ENCODE measurements at places on chromosomes 6 and 20.

- no peak for DNase-seq
Measured at GRCh38 chr6:166610069-166610468, 17.0 kb downstream of the RPS6KA2 start.

DNA sequence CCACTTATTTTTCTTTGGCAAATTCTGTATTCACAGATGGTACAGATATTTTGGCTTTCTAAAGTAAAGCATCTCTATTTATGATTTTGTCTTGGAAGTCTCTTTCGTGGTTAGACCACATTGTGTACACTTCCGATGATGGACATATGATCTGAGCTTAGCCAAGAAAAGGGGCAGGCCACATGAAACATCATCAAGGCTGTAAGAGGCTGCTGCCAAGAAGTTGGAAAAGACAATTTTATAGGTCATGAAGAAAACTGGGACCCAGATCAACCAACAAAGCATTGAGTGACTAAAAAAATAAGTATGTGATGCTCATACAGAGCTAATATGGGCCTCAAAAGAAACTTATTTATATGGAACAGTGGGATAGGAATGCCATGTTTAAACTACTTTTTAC lies 266.4 kb downstream of the HAO1 start:
- no peak for DNase-seq

DNA sequence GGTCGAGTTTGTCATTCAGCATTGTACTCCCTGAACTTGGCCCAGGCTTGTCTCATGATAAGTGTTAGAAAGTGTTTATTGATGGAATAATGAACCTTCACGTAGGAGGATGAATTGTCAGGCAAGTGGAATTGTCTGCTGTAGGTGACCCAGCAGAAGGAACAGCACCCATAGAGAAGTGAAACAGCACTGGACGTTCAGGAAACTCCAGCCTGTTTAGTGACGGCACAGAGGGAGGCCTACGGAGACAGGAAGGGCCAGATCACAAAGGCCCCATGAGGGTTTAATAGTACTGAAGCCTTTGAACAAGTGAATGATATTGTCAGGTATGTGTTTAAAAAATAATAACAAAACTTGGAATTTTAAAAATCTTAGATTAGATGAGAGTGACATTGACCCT lies 2.9 kb downstream of the STX11 start:
- DNase-seq: no peak

GRCh38 chr20:41224281-41224680 lies 86.9 kb downstream of the PLCG1 start:
- no peak for DNase-seq

DNA sequence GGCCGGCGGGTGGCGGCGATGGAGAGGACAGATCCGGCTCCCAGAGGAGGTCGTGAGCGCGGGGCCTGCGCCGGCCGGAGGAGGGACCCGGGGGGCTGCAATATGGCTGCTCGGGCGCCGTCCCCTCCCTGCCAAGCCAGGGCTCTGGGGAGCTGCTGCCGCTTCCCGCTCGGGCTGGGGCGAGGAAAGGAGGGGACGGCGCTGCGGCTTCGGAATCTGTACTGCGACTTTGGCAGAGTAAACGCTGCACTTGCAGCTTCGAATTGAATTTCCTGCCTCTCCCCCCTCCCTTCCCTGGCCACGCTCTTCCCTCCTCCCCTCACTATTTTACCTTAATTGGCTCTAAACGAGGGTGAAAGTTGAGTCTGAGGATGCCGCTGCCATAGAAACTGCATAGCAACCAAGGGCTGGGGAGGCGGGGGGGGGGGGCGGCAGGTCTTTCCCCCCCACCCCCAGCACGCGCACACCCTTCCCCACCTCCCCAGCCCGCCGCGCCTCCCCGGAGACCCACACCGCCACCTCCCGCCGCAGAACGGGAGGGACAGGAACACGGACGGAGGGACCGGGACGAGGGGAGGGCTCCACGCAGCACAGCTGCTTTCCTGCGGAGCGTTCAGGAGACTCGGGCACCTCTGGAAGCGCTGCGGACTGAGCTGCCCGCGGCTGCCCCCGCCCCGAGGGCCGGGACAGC lies 93.9 kb downstream of the RNASET2 start:
- DNase-seq: no peak

DNA sequence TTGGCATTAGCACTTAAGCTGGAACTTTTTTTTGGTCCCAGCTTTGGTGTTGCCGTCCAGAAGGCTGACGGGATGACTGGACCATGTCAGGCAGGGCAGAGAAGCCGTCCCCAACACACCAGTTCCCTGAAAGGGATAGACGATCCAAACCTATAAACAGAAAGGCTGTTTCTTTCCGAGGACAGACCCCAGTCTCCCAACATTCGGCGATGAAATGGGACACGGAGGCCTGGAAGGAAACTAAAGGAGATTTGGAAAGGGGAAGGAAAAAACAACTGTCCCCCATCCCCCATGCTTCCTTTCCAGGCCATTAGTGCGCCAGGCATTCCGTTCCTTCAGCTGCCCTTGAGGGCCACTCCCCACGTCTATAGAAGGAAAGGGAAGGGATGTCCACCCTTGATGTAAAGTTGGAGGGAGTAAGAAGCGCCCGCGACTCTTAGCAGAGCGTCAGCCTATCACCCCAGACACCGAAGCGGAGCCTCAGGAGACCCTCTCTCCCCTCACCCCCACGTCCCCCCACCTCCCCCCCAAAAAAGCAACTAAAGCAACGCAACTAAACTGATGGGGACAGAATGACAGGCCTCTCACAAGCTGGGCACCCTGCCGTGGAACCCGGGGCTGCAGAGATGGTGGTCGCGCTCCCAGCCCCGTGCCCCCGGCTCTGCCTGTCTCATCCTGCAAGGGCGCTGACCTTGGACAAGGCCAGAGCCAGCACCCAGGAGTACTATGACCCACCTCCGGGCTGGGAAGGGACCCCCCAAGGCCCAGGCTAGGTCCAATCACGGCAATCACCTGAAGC lies 638 bp downstream of the BLCAP start:
- peak; percentile 24 for DNase-seq

DNA sequence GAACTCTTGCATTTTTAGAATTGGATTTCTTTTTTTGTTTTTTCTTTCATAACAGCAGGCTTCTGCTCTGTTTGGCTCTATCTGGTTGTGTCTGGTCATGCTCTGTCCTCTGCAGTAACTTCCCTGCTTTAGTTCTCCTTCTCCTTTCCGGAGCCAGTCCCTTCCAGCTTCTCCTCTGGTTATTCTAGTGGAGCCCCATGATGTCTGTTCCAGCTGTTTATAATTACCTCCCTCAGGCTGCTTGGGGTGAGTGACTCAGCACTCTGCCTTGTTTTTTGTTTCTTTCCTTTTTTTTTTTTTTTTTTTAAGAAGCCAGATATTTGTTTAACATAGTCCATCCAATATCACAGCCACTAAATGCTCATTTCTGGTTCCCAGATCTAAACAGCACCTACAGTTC lies 409.6 kb downstream of the MAFB start:
- peak; percentile 62 for DNase-seq

DNA sequence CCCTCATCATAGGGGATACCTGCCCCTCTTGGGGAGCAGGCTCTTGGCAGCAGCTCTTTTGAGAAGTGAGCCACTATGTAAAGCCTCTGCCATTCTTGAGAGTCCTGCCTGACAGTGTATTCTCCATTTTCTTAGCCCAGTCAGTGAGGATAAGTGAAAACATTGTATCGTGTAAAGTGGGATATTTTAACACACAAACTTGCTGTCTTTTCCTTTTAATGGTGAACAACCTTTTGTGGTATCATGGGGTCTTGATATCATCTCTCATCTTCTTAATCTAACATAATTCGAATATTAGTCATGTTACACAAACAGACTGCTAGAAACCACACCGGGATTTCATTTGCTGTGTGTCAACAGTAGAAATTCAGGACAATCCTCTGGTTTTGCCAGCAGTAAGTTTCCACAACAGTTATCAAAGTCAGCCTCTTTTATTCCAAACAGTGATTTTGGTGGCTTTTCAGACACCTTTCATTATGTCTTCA lies 136.2 kb downstream of the HIVEP1 start:
- no peak for DNase-seq

DNA sequence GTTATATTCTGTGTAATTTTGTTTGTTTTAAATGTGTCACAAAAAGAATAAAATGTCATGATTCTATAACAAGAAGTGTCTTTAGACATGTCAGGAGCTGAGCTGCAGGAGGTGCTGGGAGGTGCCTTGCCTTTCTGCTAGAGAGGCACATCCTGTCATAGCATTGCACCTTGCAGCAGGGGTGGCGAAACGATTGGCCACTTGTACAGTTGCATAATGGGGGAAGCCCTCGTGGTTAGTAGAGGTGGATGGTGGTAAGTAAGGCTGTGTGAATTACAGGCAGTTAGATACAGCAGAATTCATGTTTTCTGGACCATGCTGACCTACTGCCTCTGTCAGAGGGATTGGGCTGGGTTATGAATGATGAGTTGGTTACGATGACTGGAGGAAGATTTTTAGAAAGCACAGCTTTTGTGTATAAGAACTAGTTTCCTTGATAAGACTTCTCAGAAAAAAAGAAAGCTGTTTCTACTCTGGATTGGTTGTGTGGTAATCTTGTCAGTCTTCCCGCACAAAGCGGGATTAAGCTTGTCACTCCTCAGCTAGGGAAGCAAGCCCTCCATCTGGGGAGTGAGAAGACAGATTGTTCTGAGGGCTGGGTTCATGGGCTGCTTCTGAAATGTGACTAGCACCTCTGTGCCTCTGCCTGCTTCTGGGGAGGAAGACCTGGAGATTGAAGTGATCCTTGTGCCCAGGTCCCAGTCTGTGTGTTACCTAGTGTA lies 74.9 kb downstream of the FOXO3 start:
- peak; percentile 94 for DNase-seq

- no peak for DNase-seq
Measured at GRCh38 chr6:40672087-40672486, 84.9 kb upstream of the LRFN2 start.

DNA sequence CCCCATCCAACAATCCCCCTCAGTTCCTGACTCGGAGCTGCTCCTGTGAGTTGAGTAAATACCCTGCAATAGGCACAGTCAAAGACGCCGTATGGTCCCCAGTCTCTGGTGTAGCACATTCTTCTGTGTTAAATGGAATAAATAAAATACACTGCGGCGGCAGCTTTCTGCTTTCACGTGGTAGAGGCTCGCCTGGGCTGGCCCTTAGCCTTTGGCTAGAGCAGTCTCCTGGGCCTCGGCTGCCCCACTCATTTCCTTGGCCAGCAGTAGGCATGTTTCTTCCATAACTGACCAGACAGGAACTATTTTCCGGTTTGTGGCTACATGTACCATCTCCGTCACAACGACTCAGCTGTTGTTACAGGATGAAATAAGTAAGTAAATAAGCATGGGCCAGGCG lies 20.7 kb downstream of the SERPINB6 start:
- no peak for DNase-seq

DNA sequence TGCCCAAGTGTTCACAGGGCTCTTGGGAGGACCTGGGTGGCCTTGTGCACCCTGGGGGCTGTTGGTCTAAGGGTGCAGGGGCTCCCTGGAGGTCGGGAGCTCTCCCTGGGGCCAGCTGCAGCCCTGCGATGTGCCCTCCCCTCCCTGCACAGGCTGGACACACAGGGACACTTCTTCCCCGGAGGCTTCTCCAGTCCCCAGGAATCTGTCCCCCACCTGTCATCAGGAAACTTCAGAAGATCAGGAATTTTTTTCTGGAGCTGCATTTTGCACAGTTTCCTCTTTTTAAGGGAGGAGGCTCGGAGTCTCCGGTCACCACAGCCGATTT lies 66.9 kb upstream of the BHLHE23 start:
- DNase-seq: no peak

GRCh38 chr6:87054143-87054833 lies 40.6 kb downstream of the CGA start:
- no peak for DNase-seq

GRCh38 chr6:35299674-35300073 lies 2.1 kb downstream of the DEF6 start:
- DNase-seq: peak; percentile 94

DNA sequence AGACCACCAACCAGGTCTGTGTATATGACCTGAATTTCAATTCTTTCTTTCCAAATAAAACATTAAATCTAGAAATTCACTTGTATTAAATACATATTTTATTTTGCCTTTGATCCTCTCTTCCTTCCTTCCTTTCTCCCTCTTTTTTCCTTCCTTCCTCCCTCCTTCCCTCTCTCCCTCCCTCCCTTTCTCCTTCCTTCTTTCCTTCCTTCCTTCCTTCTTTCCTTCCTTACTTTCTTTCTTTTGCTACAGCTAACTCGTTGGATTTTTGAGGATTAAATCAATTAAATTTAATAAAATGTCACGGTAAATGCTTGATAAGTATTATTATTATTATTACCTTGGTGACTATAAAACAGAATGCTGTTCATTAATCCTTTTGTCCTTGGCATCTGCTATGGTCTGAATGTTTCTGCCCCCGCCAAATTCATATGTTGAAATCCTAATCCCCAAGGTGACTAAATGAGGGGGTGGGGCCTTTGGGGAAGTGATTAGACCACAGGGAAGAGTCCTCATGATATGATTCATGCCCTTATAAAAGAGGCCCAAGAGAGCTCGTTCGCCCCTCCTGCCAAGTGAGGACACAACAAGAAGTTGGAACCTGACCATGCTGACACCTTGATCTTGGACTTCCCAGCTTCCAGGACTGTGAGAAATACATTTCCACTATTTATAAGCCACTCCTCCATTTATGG lies 67.6 kb upstream of the BTBD3 start:
- DNase-seq: peak; percentile 76

GRCh38 chr6:156033598-156033997 lies 578.0 kb upstream of the NOX3 start:
- DNase-seq: no peak

DNA sequence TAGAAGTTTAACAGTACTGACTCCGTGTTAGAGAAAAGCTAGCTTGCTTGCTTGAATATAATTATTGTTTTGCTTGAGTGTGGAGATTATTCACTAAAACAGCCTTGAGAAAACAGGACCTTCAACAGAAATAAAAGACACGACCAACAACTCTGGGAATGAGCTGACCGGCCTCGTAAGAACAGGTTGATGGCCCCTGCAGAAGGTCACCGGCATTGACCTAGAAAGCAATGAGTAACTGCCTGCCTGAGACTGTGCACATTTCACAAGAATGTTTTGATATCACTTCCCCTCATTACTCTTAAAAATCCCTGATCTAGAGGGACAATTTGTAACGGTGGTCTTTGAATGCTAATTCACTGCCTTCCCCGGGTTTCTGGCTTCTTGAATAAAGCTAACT lies 49.4 kb downstream of the SEL1L2 start:
- no peak for DNase-seq

- DNase-seq: no peak
Measured at GRCh38 chr20:16283307-16283706, 289.9 kb downstream of the KIF16B start.

- no peak for DNase-seq
Measured at GRCh38 chr6:7865781-7866180, 44.8 kb downstream of the TXNDC5 start.

GRCh38 chr6:70413992-70414494 lies 735 bp downstream of the FAM135A start:
- peak; percentile 74 for DNase-seq

All from NB4 (cell line).